ENCODE measurements at places on chromosomes 7 and 10.

DNA sequence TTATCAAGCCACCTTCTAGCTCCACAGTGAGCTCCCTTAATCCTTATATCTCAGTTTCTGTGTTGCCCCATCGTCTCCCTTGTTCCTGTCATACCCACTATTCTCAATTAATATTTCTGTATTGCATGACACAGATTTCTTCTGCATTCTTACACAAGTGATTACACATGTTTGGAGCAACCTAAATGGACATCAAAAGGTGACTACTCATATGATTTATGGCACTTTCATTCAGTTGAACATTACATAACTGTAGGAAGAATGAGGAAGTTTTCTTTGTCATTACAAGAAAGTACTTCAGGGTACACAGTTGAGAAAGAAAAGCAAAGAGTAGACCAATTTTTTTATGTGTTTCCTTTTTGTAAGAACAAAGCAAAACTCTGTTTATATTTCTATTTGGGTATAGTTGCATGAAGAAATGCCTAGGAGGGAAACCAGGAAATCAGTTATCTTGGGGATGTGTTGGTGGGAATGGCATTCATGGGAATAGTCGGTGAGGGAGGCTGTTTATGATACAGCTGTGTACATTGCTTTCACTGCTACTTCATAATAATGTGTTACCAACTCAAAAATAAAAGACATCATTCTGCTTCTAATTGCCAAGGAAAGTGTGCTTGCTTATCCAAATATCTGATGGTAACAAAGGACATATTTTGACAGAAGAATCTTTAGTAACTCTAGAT, 23.6 kb upstream of the PRSS37 start:
- DNase-seq = no peak

DNA sequence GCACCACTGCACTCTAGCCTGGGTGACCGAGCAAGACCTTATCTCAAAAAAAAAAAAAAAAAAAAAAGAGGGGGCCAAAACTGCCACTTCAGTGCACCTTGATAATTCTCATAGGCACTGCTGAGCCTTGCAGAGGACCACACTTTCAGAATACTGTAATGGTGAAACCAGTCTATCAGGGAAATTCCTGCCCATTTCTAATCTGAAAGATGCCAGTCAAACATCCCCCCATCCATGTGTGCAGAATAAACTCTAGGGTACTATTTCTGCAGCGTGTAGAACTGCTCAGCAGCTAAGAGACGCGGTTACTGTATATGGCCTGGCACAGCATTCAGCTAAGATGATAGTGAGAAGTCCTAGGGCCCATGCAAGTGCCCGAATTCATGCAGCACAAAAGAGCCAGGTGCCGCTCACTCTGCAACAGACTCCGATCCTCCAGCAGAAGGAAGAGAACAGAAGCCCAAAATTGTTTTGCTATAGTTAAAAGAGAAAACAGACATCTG, 286.8 kb upstream of the KLF14 start:
- DNase-seq = no peak

DNA sequence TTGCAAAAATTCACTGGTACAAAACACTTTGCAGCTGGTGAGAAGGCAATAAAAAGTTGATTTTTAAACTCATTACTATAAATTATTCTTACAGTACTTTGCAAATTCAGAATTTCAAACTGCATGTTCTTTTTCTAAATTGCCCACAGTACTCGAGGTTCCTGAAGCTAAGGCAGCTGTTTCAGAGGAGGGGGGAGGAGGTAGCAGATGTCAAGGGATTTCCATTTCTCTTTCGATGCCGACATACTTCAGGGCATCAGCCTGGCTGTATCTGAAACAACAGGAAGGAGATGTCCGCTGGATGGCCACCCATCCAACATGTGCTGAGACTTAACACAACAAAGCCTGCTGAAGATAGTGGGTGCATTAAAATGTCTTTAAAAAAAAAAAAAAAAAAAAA, 76.7 kb downstream of the EZH2 start:
- DNase-seq = no peak

DNA sequence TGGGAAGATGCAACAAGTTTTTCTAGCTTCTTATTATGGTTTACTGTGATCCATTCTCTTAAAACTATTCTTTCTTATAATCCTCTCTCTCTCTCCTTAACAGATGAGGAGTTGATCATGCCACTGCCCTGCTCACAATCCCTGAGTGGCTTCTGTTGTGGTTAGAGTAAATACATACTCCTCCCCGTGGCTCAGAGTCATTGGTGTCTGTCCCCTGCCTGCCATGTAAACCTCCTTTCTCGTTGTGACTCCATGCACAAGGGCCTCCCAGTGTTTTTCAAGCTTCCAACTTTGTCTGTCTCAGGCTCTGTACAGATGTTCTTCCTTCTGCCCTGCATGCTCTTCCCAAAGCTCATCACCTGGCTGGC, 20.4 kb downstream of the CCNY start:
- no peak for DNase-seq

DNA sequence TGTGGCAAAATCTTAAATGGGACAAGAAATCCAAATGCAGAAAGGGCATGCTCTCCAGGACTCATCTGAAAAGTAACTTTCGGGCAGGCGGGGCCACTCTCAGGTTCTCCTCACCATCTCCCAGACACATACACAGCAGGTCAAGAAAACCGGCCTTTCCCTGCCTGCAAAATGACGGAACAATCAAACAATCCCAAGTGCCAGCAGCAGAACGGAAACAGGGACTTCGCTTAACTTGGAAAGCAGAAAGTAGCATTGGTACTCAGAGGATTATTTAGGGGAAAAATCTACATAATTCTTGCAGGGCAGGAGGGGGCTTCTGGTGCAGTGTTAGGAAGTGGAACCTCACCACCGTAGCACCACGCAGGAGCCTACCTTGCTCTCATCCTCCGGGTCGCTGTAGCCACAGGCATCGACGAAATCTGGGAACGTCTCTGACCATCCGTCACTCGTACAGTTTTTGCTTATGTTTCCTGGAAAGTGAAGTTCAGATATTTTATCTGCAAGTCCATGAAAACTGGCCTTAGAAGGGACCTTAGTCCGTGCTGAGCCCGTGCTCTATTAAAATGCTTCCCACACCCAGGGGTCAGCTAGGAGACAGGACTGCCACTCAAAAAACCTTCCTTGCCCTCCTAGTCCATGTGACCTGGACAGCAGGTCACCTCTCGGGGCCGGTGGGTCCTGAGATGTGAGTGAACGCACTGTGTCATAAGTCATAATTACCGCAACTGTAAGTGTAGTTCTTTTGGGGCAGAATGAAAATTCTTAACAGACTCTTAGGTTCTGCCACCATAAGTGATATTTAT, 41.1 kb downstream of the VIPR2 start:
- DNase-seq = no peak

DNA sequence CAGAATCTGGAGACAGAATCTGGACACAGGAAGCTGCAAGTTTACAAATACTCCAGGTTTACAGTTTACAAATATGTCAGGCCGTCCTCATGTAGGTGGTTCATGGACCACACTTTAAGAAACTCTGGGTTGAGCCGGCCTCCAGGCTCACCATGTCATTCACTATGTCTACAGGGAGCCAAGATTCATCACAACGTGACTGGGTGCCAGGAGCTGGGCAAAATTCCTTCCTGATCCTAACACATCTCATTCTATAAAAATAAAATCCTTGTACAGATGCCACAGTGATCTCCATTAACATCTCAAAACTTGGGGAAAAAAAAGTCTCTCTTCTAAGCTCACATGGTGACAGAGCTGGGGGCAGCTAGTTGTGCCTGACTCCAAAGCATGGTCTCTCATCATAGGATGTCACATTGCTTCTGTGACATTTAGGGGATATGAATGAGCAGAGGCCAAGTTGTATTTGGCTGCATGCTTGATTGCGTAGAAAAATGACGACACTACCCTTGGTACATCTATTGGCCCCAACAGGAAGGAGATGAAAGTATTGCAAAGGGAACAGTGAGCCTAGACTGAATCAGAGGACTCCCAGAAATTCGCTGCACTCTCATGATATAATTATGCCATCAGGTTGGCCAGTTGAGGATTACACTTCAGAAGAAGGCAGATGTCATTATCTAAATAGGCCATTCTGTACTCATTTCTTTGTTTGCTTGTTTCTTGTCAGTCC, 35.9 kb downstream of the MTURN start:
- no peak for DNase-seq

DNA sequence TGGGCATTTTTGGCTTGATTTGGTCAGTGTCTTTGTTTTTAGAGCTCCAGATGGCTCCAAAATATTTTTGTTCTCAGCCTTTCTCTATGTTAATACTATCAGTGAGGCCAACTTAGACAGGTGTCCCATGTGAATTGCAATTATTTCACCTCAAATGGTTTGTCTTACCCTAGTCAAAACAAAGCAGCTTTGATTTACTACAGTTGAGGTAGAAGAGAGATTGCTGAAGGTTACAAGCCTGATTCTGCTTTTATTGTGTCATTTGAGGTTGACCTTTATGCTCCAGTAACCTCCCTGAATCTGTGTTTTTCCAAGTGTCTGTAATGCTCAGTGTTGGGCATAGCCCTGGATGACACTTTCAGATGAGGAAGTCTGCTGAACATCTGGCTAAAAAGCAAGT, 882.9 kb downstream of the NRG3 start:
- no peak for DNase-seq
